ENCODE measurements at places on chromosomes 13 and 19. TPM values are rescaled to one million over a fixed set of nuclear protein-coding genes. Genes with fewer than 3 reads are reported as not detected.

GRCh38 chr19:40116075-40116474 lies 25.3 kb upstream of the ZNF780A start:
- no peak for DNase-seq

- no peak for DNase-seq
Observed at GRCh38 chr13:35855531-35856019, 275.6 kb downstream of the DCLK1 start.

GRCh38 chr19:7340959-7341837 lies 7.5 kb upstream of the ARHGEF18 start:
- DNase-seq: peak; percentile 78

- DNase-seq: no peak
Observed at GRCh38 chr13:49369866-49370265, 74.0 kb downstream of the CAB39L start.

GRCh38 chr19:35142606-35143230 lies 337 bp upstream of the FXYD7 start:
- DNase-seq: peak; percentile 63

GRCh38 chr19:45177817-45178261 lies at the start of gene TRAPPC6A:
TRAPPC6A (minus strand) TSS chr19:45178237; CDS start chr19:45178218, 19 bp downstream.
- DNase-seq: no peak

DNA sequence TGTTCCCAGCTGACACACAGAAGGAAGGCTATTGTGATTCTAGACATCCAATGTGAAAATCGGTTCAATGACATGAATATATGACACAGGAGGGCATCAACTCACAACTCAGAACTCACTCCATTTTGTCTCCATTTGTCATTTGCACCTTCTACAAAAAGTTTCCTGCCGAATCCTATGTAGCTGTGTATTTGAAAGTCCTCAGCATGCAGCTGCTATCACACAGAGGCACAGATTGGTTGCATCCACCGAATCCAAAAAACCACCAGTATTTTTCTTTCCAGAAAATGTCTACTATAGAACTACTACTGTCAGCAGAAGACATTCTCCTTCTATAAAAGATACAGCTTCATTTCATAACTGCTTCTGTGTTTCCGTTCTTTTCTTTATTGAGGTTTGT lies 13.3 kb downstream of the PCDH9 start:
- DNase-seq: no peak

DNA sequence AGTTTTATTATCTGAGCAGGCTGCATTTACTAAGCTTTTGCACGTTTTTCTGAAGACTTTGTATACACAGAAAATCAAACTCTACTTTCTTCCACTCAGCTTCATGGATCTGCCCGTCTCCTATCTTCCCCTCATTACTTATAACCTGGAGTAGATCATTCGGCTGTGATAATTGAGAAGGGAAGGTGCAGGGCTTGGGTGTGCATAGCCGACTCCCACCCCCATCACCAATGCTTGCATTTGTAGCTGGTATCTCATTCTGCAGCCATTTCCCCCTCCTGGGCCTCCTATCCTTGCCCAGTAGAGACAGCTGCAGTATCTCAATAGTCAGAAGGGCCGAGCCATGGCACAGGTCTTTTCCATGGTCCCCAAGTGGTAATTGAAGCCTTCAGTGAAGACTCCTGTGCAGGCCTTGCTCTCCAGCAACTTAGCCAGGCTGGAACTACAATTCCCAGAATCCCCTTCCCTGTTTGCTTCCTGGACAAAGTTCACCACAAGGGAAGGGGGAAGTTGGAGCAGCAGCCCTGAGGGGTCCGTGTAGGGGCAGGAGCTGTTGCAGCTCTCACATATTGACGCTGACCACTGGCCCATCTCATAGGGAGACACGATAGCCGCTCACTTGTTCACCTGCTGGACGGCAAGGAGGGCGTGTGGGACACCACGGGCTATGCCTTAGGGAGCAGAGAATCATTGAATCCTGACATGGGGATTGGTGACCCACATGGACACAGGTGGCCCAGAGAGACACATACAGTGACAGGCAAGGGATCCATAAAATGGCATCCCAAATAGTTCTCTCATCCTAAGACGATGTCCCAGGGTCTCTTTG lies 2.1 kb upstream of the SIGLEC8 start:
- DNase-seq: no peak

- no peak for DNase-seq
Observed at GRCh38 chr13:56653043-56653442, 487.7 kb upstream of the PRR20A start.

DNA sequence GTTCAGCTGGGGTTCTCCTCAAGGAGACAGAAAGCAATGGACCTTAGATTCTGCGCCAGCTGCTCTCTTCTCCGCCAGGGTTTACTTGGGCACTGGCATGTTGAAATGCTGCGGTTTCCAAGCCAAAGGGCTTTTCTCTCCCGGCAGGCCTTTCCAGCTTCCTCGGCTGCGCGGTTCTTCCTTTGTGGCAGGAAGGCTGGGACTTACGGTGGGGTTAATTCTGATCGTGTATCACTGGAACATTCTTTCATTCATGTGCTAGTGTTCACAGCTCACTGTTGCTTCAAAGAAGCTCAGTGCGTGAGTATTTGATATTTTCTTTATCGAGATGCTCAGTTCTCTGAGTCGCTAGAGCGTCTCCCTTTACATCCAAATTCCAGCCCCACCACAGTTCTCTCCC lies 723.2 kb downstream of the UQCRFS1 start:
- no peak for DNase-seq

DNA sequence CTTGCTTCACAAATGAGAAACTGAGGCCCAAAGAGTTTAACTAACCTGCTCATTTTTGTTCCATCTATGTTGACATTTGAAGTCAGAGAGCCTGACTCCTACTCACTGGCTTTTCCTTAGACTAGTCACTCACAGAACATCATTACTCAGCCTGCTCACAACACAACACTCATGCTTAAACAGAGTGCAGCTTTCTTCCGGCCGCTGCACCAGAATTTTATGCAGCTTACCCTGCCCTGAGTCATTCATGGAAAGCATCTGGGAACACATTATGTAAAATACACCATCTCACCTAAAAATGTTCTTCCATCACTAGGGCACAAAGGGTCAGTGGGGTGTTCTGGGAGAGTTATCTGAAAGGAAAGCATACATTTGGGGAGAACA lies 303.4 kb downstream of the SPRY2 start:
- DNase-seq: no peak

DNA sequence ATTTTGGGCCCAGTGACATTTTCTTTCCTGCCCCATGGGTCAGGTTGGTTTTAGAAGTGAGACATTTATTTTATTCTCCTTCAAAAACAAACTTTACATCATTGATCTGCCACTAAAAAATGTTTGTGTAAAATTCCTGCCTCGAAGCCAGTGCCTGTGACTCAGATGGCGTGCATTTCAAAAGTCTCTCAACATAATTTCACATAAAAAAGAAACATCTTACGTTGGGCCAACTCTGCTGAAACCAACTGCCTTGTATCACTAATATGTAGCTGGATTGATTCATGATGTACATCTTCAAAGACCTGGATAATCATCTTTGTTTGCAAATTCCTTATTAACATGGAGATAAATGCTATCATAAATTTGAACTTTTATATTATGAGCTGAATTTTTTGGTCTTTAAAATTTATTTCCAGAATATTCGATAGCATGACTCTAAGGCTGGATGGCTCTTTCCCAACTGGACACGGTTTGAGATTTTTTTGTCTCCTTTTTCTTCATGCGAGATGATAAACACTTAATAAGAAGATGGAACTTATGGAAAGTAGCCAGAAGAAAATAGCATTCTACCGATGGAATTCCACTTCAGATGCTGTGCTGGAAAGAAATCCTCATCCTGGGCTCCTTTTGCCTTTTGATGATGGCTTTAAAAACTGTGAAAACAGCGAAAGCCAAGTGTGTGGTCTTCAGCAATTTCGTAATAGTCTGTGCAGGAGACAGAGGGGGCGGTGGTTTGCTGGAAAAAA lies 420.5 kb downstream of the FGF9 start:
- DNase-seq: no peak

GRCh38 chr19:41795031-41795461 lies 1.3 kb upstream of the CEACAM3 start:
- DNase-seq: no peak

GRCh38 chr19:14150041-14150769 lies 13.8 kb upstream of the ASF1B start:
- no peak for DNase-seq

DNA sequence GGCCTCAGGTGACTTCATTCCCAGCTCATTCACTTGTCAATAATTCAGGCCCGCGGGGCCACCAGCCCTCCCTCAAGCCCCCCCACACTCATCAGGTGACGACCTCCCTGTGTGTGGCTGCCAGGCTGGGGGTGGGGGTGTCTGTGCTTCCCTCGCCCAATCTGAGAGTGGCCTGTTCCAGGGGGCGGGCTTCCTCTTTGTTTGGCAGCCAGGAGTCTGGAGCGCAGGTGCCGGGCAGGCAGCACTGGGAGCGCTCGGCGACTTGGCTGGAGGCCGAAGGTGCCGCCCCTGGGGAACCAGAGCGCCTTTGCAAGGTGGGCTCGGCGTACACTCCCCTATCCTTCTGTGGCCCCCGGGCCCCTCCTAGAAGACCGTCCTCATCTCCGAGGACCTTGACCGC lies 5.4 kb upstream of the ZNF98 start:
- DNase-seq: no peak

GRCh38 chr13:59865398-59865797 lies 298.3 kb downstream of the DIAPH3 start:
- DNase-seq: no peak

The ZNF528 gene
- 18.8 TPM for total RNA-seq

The PTH2 gene
- not detected for total RNA-seq

The IL11 gene
- not detected for total RNA-seq

The LSM4 gene
- 92.8 TPM for total RNA-seq

The PSG1 gene
- not detected for total RNA-seq

The ZNF208 gene
- 17.8 TPM for total RNA-seq

The ZNF296 gene
- total RNA-seq: 0.15 TPM

The ZNF723 gene
- total RNA-seq: not detected

The YJEFN3 gene
- 2.5 TPM for total RNA-seq

The WDR87 gene
- total RNA-seq: not detected

The NPAS1 gene
- 0.31 TPM for total RNA-seq
